ENCODE measurements at places on chromosomes 6 and 20. TPM values are rescaled to one million over a fixed set of nuclear protein-coding genes. Genes with fewer than 3 reads are reported as not detected.

The CPXM1 gene
- not detected for total RNA-seq

The GJA1 gene
- 123 TPM for total RNA-seq

The ZBTB46 gene
- 2.9 TPM for total RNA-seq

The SLC24A3 gene
- 1.2 TPM for total RNA-seq

The C6orf15 gene
- total RNA-seq, result not detected

The SIRPD gene
- total RNA-seq, result not detected

The BPIFB1 gene
- not detected for total RNA-seq

The GTSF1L gene
- not detected for total RNA-seq

The KHDRBS2 gene
- not detected for total RNA-seq

The GABRR1 gene
- not detected for total RNA-seq

The NOX3 gene
- not detected for total RNA-seq

The PCMT1 gene
- 129 TPM for total RNA-seq

The NOP56 gene
- 147 TPM for total RNA-seq

The HMGCLL1 gene
- total RNA-seq, result not detected

The EEF1E1 gene
- total RNA-seq, result 60.0 TPM

The TNNC2 gene
- 0.43 TPM for total RNA-seq

The DCDC2 gene
- total RNA-seq, result 55.7 TPM

The LPA gene
- 0.24 TPM for total RNA-seq

The GZF1 gene
- 14.1 TPM for total RNA-seq

All from tracheal epithelial cell (primary cell).